ENCODE measurements at places on chromosomes 5 and 9.

GRCh38 chr9:29212397-29213387 lies 1639.4 kb upstream of the C9orf72 start:
- DNase-seq = no peak

DNA sequence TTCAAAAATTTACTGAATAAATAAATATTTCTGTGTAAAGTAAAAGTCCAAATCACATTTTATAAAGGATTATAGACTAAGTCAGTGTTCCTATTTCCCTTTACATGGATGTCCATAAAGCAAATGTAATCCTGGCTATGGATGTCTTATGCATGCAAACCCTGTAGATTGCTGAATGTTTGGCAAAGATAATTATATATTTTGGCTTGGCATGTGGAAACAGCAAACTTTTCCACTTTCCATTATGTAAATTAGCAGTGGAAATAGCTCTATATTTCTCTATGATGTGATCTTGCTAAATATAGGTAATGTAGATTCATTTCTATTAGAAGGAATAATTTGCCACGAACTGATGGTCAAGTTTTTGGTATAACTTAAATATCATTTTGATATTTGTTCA lies 66.5 kb downstream of the CWC27 start:
- no peak for DNase-seq

GRCh38 chr5:42422656-42423280 lies 471 bp upstream of the GHR start:
- no peak for DNase-seq

- no peak for DNase-seq
Measured at GRCh38 chr5:171757853-171758535, 27.6 kb upstream of the SMIM23 start.

- DNase-seq = no peak
Measured at GRCh38 chr5:30112867-30113266, 1080.6 kb upstream of the CDH6 start.

DNA sequence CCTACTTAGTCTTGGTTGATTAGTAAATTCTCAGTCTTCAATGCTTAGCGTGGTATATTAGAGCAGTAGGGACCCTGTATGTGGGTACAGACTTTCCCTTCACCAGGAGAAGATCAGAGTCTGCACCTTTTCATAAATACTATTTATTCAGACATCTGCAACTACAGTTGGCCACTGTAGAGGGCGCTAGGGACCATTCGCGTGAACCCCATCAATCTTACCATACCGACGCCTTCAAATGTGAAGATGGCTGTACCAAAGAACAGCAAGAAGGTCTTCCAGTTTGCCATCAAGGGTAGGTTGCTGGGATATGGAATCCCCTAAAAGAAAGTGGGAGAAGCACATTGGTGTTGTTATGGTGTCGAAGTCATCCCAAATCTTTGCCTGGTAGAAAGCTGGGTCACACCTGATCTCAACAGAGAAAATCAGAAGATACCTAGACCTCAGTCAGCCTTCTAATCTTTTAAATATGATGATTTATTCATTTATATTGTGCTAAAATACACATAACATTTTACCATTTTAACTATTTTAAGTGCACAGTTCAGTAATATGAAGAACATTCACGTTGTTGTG lies 19.1 kb downstream of the SLC36A3 start:
- no peak for DNase-seq

DNA sequence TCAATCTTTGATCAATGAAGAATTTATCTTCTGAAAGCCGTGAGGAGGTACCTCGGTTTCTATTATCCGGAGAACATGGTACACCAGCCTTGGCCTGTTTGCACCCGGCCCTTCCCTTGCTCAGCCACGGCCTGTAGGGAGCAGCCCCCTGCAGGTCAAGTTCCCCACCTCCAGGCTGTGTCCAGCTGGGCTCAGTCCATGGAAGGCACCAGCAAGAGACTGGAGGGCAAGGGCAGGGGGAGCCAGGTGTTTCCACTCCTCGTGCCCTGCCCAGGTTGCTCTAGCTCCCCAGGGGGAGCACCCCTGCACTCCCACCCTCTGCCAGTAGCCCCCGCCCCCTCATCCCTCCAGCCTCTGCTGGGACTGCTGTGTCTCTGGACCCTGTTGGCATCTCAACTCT lies 87.3 kb upstream of the ADAMTS2 start:
- DNase-seq = no peak

DNA sequence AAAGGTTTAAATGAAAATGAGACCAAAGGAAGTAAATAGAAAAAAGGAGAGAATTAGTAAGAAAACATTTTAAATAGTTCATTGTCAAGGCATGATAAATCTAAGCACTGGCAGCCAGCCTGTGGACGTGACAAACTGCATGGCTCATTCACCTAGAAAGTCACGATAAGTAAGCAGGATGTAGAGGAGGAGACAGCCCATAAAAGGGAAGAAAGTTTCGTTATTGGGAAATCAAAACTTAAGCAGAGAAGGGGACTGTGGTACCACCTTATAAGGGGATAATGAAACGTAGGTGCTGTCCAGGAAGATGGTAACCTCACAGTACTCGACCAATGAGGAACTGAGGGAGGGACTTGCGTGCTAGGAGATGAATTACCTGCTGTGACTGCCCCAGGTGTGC lies 494.5 kb upstream of the GRAMD2B start:
- DNase-seq = no peak

- DNase-seq = no peak
Measured at GRCh38 chr5:133688391-133688790, 76.0 kb upstream of the FSTL4 start.

- no peak for DNase-seq
Measured at GRCh38 chr5:180347702-180348101, 5.4 kb downstream of the GFPT2 start.

DNA sequence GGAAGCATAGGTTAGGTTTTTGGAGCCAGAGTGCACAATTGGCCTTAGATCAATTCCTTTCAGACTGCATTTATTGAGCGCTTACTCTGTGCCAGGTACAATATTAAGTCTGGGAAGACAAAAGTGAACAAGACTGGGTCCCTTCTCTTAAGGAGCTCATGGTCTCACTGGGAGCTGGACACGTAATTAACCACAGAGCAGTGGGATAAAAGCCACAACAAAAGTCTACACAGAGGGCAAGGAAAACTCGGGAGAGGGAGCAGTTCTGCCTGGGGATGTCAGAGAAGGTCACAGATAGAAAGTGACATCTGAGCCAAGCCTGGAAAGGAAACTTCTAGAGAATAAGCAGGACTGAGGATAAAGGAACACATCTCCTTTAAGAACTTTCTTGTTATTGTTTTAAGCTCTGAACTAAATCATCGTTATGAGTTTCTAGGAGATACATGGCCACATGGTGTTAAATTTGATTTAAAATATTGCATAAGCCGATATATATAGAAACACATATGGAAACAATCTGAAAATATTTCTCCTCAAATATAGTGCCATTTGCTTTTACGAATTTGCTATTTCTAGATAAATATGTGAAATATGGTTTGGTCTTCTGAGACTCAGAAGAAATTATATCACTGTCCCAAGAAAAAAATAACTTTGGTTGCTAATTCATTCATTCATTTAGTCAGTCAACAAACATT lies 40.1 kb upstream of the PDE8B start:
- no peak for DNase-seq

DNA sequence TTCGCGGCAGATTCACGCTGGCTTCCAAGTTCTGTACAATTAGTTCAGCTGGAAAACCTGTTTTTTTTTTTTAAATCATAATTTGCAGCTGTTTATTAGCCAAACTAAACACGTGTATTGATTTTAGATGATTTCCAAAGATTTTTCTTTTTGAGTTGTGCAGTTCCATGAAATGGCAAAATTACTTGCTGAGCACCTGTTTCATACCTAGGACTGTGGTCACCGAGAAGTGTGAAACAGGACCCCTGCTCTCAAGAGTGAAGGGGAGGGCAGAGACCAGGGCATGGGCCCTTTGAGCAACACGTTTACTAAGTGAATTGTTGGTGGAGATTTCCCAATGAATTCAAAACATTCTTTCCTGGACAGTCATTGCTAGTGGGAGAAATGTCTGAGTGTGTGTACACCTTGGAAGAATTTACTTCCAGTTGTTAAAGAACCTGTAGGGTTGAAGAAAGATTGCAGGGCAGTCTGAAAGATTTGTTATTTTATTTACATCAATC lies 688 bp downstream of the SNX24 start:
- DNase-seq = no peak

DNA sequence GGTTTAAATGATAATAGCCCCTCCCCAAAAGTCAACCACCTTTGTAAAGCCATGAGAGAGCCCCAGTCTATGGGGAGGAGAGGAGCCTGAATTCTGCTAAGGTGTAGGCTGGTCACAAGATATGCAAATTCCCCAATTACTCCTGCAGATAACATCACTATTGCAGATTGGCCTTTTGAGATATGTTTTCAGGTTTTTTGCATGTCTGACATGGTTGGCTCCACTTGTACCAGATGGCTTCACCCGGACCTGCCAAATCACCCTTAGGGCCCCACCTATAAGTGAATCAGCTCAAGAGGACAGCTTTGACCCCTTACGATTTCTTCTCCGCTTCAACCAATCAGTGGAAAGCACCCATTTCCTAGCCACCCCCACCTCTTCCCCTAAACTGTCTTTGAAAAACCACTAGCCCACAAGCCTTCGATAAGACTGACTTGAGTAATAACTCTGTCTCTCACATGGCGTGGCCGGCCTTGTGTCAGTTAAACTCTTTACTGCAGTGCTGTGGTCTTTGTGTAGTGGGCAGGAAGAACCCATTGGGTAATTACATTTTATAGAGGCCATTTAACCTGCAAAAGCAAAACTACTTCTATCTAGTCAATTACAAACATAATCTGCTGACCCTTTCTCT lies 69.7 kb downstream of the PRLR start:
- DNase-seq = no peak

DNA sequence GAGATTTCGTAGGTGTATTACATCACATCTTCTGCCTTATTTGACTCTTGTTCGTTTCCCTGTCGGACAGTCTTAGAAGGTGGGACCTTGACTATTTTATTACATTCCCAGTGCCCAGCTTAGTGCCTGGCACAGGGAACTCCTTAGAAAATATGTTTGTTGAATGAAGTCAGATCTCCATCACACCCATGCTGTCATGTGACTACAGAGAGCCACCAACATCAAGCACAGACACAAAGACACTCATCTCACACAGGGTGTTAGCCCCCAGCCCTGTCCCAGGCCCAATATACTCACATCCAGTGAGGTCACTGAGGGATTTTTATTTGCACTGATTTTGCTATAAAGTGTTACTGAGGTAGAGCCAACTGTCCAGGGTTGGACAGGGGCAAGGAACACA lies 692 bp upstream of the SRA1 start:
- no peak for DNase-seq

DNA sequence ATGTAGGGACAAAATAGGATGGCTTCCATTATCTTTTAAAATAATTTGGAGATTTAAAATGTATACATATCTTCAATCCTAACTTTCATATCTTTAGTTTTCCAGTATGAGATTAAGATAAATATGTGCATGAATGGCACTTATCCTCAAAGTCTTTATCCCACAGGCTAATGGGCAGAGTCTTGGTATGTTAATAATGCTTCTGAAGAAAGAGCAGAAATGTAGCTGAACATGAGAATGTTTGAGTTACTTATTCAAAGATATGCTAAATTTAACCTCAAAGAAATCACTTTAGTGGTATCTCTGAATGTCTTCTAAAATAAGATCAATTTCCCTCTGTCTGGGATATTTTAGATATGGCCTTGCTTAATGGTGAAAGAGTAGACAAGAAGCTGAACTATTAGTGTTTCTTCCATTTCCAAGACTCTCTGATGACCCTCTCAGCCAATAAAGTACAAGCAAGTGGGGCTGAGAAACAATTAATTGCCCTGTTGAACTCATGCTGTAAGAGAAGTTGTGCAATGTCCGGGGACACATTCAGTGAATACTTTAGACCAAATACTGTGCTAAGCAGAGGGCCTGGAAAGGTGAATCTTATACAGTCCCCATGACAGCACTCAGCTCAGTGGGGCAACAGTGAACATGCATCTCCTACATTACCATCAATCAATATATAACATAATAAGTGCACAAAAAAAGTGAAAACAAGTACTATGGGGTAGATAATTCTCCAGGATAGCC lies 50.0 kb upstream of the ADAMTSL1 start:
- no peak for DNase-seq

DNA sequence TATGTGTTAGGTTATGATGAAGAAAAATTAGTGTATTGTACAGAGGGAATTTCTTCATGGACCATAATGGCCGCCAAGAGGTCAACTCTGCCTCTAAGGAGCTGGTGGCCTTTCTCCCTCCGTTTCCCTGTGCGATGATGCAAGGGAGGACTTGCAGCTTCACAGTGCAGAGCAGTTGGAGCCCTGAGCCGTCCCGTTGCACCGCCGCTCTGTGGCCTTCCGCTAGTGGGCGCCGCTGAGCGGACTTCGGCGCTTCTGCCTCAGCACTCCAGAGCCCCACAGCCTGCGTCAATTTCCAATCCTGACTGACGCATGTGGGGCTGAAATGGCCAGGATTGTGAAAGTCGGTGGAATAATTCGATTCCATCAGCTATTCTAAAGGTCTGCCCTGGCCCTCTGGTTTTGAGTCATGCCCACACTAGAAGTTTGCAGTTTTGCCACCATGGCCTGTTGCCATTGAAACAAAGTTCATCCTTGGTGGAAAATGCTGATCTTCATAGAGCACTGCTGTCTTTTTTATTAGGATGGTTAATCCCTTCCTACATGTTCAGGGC lies 22.7 kb upstream of the LECT2 start:
- no peak for DNase-seq

DNA sequence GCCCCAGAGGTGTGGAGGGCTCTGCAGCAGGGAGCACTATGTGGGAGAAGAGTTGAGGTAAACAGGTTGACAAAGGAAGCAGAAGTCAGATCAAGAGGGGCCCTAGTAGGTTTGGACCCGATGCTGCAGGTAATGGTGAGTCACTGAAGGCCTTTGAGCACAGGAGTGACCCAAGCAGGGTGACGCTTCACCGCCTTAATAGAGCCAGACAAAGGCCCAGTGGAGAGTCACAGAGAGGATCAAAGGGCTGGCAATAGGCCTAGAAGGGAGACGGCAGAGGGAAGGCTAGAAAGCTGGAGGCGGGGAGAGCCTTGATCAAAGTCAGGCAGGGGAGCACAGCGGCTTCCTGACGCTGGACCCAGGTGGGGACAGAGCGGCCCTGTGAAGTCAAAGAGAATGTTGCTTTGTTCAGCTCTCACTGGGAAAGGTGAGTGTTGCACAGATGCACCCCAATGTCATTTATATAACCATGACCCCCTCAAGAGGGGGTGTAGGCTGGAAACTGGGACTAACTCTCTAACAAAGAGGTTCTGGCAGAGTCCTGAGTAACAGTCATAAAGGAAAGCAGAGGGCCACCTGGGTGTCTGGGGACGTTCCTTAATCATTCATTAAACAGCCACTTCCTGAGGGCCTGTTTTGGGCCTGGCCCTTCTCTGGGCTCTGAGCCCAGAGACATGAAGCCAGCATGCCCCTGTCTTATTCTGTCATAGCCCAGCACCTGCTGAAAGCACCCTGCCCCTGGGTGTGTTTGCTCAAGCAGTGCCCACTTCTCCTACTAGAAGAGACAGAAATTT lies 9.8 kb upstream of the CPLX2 start:
- no peak for DNase-seq

- no peak for DNase-seq
Measured at GRCh38 chr9:87798261-87798833, 72.4 kb downstream of the CTSL start.

DNA sequence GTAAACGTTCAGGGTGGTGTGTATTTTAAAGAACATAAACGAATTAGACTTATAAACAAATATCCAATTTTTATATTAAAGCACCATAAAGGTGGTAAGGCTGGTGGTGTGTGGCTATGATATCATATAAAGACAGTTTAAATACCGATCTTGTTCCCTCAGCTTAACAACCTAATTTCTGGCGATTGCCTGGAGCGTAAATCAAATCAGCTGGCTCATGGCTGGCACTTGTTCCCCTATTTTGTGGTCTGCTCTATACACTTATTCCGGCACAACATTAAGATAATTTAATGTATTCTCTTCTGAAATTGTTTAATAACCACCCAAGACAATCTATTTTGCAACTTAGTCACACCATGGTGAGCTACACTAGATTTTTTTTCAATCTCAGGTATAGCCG lies 2.4 kb upstream of the HAPLN1 start:
- DNase-seq = no peak

All from stimulated activated CD4-positive, alpha-beta T cell treated with anti-CD3 and anti-CD28 coated beads, Interleukin-12 subunit alpha, Interleukin-12 subunit beta, amount 100 ng/mL, for 24 hours (primary cell).